Sciatic nerve (tissue), 2 donors: ENCODE measurements at places on chromosomes 3 and 15.

DNA sequence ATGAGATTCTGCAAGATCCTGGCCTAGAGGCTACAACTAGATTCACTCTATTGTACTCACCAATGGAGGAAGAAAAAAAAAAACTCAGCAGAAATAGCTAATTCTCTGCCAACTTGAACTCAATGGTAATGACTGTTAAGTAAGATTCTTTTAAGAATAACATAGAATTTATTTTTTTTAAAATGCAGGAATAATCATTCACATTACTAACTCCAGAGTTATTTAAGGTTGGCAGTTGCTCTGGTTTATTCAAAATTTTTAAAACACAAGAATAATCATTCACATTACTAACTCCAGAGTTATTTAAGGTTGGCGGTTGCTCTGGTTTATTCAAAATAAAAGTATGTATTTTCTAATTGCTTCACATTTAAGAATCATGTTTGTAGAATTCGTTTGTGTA lies 1071.9 kb downstream of the IGSF11 start:
- no peak for DNase-seq

GRCh38 chr3:194270627-194271459 lies 80.3 kb downstream of the CPN2 start:
- DNase-seq, result peak; percentile 90

DNA sequence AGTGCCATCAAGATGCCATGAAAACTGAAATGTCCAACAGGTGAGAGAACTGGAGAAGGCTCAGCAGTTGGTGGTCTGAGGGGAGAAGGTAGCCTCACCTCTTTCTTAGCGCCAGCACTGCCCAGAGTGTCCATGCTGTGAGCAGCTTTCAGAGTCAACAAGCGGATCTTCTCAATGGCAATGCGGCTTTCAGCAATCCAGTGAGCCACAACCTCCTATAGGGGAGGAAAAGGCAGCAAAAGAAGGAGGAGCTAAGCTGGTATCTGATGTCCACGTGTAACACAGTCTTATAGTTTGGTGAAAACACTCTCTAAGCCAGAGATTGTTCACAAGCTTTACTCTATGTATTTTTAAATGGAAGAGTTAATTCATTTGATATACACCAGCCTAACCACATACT lies 36.1 kb upstream of the ACKR4 start:
- no peak for DNase-seq

DNA sequence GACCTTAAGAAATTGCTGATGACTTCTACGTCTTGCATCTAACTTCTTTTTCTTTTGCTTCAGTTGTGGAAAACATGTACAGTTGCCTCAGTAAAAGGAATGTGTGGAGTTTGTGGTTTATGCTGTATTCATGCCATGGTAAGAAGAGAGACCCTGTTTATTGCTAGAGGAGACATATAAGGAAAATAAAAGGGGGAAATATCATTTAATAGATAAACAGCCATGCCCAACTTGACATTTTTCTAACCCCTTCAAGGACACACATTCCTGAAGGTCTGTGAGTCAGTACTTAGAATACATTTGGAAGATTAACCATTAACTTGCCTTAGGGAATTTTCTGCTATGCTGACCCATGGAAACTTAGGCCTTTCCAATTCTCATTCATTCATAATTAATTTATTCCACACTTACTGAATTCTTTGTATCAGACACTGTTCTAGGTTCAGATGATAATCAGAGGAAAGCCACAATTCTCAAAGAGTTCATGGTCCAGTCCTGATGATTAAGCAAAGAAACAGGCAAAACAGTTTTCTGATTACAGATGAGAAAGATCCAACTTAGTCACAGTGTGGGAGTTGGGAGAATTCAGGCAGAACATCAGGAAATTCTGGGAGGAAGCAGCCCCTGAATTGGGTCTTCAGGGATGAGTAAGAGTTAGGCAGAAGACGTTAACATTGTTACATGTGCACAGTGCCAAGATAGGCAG lies 329.8 kb upstream of the RASGRP1 start:
- no peak for DNase-seq

- no peak for DNase-seq
Measured at GRCh38 chr15:39946862-39947261, 12.9 kb downstream of the EIF2AK4 start.

- DNase-seq, result no peak
Measured at GRCh38 chr3:194161131-194162045, 25.4 kb downstream of the HES1 start.
